ENCODE measurements at places on chromosomes 11 and 22.

DNA sequence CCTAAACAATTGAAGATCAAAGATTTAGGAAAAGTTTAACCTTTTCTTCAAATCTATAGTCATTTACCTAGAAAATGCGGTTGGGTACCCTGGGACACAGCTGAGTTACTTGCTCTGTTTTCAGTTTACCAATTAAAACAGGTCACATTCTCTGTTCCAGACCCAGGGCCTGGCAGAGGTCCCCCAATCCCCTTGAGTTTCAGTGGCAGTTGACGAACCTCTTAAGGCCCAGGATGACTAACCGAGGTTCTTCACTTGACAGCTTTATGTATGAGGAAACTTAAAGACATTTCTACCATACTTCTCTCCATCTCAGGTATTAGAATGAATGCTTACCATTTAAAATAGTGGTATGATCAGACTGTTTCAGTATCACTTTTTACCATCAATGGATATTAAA, 16.3 kb downstream of the LDHAL6A start:
- DNase-seq = no peak

- DNase-seq = no peak
Observed at GRCh38 chr22:25990940-25991339, 178.3 kb upstream of the SEZ6L start.

DNA sequence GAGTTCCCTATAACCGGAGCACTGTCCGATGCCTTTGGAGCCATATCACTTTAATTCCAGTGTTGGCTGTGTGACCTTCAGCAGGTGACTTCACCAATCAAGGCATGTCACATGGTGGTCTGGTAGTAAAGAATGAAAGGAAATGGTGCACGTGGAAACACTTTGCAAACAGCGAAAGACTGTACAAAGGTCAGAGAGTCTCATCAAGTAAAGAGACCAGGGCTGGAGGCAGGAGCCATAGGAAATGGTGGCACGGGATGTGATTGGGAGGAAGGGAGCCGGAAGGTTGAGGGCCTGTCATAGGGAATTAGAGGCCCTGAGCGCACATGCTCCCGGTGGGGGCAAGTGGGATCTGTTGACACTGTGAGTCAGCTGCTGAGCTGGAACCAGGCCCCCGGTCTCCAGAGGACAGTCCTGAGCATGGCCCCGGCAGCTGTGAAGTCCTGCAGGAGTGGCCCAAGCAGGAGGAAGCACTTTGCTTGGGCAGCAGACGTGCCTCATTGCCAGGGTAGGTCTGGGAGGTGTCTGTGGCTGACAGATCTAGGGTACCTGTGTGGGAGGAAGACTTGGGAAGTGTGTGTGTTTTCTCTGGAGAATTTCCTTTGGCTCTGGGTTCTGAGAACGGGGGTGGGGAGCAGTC, 2.0 kb downstream of the DAGLA start:
- DNase-seq = no peak

DNA sequence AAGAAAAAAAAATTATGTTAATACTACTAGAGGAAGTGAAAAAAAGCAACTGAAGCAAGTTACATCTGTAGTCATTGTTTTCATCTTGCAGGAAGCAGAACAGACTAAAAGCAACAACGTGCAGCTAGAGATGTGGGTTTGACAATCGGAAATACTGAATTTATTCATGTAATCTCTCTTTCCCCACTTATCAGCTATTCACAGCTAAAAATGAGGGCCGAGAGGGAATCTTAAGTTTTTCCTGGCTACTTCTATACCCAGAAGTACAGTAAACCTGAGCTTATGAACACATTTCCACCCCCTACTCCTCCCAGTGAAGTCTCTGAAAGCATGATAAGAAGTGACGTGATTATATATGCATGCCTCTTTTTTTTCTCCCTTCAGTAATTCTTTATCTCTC, 116.5 kb downstream of the SPON1 start:
- DNase-seq = no peak

DNA sequence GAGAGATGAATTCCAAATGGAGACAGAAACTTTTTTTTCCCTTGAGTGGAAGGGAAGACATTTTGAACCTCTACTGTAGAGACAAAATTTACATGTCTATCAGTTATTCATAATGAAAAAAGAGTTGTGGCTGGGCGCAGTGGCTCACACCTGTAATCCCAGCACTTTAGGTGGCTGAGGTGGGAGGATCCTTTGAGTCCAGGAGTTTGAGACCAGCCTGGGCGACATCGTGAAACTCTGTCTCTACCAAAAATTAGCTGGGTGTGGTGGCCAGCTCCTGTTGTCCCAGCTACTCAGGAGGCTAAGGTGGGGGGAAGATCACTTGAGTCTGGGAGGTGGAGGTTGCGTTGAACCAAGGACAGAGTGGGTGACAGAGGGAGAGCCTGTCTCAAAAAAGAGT, 4.1 kb downstream of the EED start:
- DNase-seq = no peak

- DNase-seq = no peak
Observed at GRCh38 chr22:47203554-47203991, 441.1 kb downstream of the TBC1D22A start.

DNA sequence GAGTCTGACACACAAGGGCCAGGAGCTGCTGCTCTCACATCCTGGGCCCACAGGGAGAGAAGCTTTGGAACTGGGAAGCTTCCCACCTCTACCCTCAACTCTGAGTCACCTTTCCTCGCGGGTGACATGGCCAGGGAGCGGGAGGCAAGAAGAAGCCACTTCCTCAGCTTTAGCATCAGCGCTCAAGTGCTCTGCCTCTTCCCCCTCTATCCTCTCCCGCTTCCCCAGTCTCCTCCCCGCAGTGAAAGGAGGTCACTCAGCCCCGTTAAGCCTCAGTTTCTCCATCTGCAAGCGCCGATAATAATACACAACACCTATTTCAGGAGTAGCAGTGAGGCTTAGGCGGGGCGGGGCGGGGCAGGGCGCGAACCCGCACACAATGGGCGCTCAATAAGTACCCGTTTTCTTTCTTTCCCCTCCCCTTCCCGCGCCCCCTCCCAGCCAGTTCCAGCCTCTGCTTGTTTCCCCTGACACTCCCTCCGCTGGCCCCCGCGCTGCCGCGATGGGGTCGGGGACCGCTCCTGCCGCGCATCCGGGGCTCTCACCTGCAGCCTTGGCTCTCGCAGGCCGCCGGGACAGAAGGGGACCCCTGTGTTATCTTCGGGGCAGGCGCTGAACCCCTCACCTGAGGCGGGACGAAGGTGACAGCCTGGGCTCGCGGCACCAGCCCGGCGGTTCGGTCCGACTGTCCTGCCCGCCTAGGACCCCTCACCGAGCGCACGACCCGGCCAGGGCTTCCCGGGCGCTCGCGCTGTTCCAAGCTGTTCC, 892 bp downstream of the GDPD5 start:
- DNase-seq = peak; percentile 28

- no peak for DNase-seq
Observed at GRCh38 chr11:748007-748359, 719 bp downstream of the TALDO1 start.

GRCh38 chr22:49154433-49154832, 673.2 kb downstream of the BRD1 start:
- no peak for DNase-seq

DNA sequence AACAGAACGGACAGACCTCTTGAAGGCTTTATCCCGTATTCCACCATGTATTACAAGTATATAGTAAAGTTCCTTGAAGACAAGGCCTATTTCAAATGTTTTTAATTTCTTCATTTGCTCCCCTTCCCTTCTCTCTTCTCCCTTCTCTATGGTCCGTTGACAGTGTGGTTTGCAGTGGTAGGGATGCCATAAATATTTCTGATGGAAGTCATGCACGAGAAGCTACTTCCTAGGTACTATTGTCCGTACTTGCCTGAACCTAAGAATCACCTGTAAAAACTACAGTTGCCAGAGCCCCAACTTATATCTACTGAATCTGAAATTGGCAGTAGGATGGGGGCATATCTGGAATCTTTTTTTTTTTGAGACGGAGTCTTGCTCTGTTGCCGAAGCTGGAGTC, 2.8 kb downstream of the PISD start:
- no peak for DNase-seq

DNA sequence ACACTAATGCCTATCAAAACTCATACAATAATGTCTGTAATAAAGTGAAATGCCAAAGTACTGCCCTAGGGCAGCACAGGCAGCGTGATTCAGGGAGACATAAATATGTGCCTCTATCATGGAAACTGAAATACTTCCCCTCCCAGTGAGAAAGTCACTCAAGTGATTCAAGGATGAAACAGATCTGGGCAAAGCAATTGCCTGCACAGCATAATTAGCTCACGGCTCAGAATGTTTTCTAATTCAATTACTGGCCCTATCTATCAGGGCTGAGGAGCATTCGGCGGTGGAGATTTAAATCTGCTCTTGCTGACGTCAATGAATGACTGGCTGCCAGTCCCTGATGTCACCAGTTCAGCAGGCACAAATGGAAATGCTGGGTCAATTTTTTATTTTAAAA, 27.7 kb upstream of the PPP2R1B start:
- DNase-seq = no peak

DNA sequence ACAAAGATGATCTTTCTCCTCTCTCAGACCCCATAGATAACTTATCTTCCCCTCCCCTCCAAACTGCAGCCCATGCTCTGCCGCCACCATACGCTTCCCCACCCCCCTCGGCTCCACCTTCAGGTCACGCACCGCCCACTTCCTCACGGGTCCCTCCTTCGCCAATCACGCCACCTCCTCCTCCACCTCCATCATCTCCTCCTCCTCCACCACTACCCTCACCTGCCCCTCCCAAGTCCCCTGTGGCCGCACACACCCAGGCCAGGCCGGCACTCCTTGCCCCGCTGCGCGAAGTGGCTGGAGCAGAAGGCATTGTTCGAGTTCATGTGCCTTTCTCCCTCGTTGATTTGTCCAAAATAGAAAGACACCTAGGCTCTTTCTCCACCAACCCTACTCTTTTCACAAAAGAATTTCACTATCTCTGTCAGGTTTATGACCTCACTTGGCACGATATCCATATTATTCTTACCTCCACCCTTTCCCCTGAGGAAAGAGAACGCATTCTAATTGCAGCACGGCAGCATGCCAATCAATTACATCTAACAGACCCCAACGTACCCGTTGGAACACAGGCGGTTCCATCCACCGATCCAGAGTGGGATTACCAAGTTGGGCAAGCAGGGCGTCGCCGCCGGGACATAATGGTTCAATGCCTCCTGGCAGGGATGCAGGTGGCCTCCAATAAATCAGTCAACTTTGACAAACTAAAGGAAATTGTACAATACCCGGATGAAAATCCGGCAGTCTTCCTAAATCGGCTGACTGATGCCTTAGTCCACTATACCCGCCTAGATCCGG, 12.3 kb upstream of the OR56A3 start:
- no peak for DNase-seq

DNA sequence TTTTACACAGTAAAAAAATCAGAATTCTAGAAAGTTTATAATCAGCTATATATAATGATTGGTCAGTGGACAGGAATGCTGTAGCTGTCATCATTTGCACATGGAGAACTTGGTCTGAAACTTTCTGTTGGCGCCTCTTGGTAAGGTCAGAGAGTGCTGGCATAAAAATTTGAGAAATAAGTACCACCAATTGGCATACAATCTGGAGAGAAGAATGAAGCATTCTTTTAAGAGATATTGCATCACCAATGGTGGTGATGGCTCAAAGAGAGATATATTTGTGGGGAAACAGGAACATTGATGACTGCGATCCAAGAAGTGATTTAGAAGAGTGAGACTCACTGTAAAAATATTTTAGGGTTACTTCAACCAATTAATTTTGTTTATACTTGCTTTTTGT, 19.8 kb upstream of the OOSP1 start:
- no peak for DNase-seq

DNA sequence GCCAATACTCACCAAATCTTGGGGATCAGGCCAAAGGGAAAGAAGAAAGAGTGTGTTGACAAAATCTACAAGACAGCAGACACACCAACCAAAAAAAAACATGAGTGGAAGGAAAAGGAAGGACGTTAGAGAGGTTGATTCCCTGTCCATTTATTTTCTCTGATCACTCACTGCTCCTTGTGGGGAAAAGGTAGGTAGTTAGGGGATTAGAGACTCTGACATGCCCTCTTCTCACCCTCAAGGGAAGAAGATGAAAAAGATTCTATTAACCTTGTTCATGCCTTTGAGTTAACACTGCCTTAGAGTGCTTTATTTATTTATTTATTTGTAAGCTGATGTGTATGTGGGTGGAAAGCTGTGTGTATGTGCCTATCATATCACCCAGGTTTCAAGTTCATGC, at the start of gene OR52H1:
Gene OR52H1 (minus strand): TSS at position 101 of the 400 bp plus-strand sequence. CDS start 3,035 bp downstream, outside the sequence.
- no peak for DNase-seq

DNA sequence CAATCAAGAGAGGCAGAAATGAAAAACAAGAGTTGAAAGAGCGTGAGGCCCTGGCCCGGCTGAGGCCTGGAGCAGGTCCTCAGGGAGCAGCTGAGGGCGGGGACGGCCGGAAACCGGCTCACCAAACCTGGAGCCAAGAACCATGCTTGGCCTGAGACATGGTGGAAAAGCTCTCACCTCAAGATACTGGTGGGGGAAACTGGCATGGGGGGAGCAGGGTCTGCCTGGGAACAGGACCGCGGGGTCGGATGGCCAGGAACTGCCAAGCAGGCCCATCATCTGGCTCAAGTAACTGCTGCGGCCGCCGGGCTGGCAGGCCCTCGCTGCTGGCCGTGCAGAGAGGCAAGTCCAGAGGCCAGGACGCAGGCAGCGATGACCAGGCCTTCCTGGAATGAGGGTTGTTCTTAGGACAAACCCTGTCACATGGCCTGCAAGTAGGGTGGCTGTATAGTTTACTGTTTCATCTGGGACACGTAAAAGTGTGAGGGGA, 18.9 kb upstream of the WNT11 start:
- no peak for DNase-seq

DNA sequence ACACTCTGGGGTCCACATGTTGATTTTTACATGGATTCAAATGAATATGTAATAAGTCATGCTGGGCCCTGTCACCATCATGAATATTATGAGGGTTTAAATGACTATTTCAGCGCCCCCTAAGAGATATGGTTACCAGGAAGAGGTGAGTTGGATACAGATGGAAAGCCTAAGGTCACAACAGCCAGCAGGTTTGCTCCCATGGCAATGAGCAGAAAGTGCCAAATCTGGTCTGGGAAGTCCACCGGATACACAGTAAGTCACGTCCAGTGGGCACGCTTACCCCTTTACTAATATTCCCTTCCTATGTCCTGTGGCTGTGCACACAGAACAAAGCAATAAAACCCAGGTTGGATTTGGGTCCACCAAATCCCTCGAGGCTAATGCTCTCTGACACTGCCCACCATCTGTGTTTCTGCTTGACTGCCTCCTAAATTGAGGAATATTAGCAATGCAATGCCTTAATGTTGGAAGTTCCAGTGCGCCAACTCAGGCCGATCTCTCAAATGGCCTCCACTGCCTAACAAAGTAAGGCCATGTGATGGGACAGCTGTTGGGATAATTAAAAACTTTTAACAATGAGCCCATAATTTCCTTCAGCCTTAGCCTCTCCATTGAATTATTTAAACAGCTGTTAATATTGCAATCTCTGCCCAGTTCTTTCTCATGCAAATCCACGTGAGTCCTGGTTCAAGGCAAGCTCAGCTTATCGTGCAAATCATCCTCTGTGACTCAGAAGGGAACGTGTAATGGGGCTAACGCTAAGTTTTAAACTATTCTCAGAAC, 97.6 kb downstream of the SLC1A2 start:
- no peak for DNase-seq

GRCh38 chr11:75028321-75028720, 39.6 kb downstream of the NEU3 start:
- DNase-seq = no peak

- DNase-seq = no peak
Observed at GRCh38 chr22:25698461-25698860, 43.5 kb upstream of the MYO18B start.

Data from immature natural killer cell (primary cell).